ENCODE measurements at places on chromosomes 2 and 18.

- DNase-seq: no peak
Observed at GRCh38 chr2:25308599-25308998, 33.1 kb downstream of the DNMT3A start.

GRCh38 chr2:3041841-3042600 lies 335.6 kb downstream of the EIPR1 start:
- DNase-seq: no peak

- no peak for DNase-seq
Observed at GRCh38 chr2:57907411-57907810, 139.2 kb upstream of the VRK2 start.

DNA sequence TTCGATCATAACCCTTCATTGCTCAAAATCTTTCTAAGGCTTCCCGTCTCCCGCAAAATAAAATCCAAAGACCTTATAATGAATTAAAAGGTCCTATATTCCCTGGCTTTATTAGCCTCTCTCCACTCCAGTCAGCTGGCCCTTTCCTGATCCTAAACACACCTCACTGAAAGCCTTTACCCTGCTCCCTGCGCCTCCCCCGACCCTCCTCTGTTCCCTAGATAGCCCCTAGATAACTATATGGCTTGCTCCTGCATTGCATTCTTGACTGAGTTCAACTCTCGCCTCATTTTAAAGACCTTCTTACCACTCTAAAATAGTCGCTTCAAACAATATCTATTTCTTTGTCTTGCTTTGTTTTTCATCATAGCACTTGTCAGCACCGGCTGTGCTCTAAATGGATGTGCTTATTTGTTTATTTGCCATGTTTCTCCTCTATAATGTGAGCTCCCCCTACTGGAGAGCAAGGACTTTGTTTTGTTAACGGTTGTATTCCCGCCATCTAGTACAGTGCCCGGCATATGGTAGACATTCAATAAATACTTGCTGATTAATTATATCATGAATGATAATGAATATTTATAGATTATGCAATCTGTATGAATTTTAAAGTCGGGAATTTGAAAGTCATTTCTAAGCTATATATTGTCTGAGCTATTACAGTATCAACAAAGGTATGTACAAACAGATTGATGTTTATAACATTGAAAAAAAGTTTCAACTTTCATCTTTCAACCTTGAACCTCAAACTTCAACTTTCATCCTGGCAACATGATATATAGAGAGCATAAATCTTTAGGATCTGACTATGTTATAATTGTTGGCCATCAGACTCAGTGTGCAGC lies 32.4 kb upstream of the VIT start:
- peak; percentile 86 for DNase-seq

DNA sequence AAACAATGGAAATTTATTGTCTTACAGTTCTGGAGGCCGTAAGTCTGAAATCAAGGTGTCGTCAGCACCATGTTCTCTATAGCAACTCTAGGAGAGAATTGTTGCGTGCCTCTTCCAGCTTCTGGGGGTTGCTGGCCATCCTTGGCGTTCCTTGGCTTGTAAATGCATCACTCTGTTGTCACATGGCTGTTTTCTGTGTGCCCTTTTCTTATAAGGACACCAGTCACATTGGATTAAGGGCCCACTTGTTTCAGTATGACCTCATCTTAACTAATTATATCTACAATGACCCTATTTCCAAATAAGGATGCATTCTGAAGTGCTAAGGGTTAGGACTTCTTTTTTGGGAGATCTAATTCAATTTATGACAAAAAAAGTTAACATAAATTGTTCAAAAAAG lies 1.4 kb upstream of the PLEK start:
- DNase-seq: no peak

- DNase-seq: no peak
Observed at GRCh38 chr18:8248576-8248975, 360.7 kb upstream of the RAB12 start.

- peak; percentile 51 for DNase-seq
Observed at GRCh38 chr2:161586517-161587167, 37.6 kb upstream of the SLC4A10 start.

DNA sequence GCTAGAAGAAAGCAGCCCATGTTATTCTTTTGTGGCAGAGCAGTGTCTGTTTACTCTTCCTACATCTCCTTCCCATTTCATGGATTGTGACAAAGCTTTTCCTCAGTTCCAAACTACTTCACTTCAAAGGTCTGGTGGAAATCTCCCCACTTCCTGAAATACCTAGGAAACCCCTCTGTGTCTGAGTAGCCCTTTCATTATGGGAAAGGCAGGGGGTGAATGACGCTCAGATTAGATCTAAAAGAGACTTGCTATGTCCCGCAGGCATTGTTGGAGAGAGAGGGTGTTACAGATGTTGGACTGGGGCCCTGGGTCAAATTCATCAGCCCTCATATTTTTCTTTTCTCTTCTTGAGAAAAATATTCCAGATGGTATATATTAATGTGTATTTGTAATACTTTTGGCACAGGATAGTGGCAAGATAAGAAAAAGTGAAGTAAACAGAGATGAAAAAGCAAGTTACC lies 675.0 kb downstream of the IRS1 start:
- peak; percentile 51 for DNase-seq

- DNase-seq: no peak
Observed at GRCh38 chr2:222311319-222311977, 12.7 kb upstream of the PAX3 start.

DNA sequence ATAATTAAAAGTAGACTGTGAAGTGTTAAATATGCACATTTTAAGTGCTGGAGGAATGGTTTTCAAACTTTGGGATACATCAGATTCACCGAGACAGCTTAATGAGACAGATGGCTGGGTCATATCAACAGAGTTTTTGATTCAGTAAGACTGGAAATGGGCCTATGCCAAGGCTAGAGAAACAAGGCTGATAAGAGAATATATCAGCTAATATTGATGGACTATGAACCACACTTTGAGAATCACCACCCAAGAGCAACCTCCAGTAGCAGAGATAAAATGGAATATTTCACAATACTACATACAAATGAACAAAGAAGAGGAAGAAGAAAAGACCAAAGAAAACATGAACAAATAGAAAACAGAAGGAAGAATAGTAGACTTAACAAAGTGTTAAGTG lies 450.2 kb upstream of the KLHL29 start:
- DNase-seq: no peak

GRCh38 chr2:37623971-37624900 lies 47.2 kb downstream of the CDC42EP3 start:
- peak; percentile 78 for DNase-seq

DNA sequence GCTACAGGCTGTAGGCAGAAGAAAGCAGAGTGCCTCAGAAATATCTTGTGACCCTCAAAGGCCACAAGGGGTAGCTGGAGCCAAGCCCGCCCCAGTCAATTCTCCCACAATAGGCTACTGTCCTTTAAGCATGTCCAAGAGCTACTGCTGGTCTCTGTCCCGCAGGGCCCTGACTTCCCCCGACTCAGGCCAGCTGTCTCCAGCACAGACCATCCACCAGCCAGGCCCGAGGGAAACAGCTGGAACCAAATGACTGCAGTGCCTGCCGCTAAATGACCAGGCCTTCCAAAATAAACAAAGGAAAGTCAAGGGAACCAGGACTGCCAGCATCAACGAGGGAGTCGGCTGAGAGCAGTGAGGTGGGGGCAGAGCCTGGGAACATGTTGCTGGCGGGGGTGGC lies 36.7 kb downstream of the MCFD2 start:
- DNase-seq: no peak

GRCh38 chr2:227608561-227609338 lies 5.9 kb downstream of the SCYGR3 start:
- no peak for DNase-seq

GRCh38 chr2:155060896-155061295 lies 362.4 kb downstream of the KCNJ3 start:
- no peak for DNase-seq

DNA sequence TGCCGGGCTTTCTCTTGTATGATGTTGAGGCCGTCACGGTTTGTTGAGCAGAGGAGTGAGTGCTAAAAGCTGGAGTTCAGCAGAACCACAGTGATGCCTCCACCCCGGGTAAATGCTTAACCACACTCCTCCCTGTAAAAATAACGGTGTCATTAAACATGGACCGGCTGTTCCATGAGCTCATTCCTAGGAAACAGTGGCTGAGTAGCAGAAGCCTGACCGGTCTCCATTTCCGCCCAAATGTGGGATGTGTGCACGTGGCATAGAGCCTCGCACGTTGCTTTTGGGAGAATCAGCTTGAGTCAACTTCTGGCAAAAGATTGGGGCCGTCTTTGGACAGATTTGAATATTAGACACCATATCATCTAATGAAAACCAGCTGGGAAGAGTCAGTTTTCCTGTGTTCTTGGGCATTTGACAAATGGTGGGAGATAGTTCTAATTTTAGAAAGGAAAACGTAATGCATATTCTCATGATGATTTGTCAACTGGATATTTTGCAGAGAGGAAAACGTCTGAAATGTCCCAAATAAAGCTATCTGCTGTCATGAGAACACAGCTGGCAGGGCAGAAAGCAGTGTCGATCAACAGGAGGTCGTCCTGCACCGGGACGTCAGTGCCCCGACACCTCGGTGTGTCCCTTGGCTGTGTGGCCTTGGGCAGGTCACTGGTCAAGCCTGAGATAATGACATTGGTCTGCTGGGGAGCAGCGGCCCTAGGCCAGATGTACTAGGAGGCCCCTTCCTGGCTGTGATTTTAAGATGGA lies 42.4 kb downstream of the LRRFIP1 start:
- DNase-seq: peak; percentile 99

GRCh38 chr2:237760506-237761502 lies 37.8 kb upstream of the RBM44 start:
- DNase-seq: peak; percentile 32

GRCh38 chr2:708667-709066 lies 31.5 kb upstream of the TMEM18 start:
- no peak for DNase-seq

DNA sequence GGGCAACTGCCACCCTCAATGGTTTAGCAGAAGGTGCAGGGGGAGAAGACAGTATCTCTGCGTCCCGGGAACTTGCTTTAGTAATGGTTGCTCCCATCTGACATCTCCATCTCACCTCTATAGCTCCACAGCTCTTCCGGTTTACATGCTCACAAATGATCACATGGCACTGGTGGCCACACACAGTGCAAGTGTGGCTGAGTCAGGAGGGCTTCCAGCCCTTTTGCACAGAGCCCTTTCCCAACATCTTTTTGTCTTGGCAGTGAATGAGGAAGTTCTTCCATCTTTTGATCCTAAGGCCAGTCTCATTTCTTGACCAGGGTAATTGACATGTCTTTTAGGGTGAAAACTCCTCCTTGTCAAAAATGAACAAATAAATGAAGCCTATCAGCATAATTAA lies 347.7 kb downstream of the LPIN1 start:
- no peak for DNase-seq

- no peak for DNase-seq
Observed at GRCh38 chr2:44836174-44836573, 105.3 kb upstream of the SIX3 start.

GRCh38 chr2:6580982-6581381 lies 284.7 kb downstream of the CMPK2 start:
- peak; percentile 62 for DNase-seq

- DNase-seq: no peak
Observed at GRCh38 chr2:65790676-65790935, 358.2 kb upstream of the SPRED2 start.

GRCh38 chr2:191412353-191412752 lies 167.1 kb downstream of the MYO1B start:
- DNase-seq: no peak

- peak; percentile 72 for DNase-seq
Observed at GRCh38 chr2:226797989-226798421, 1.6 kb downstream of the IRS1 start.

DNA sequence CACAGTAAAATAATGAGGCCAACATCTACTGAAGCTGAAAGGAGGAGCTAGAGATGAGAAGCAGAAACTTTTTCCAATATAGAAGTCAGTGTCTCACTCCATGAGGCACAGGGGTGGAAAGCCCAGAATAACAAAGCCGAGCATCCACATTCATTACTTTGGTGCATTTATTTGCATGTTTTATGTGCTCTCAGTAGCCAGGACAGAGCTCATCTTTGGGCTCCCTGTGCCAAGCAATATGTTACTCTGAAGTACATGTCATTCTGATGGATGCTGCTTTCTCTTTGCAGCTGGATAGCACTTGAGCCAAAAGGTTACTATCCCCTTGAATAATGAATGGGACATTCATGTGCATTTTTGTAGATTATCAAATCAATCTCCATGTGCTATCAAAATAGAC lies 338.6 kb upstream of the SOX11 start:
- DNase-seq: no peak

GRCh38 chr2:219335373-219335786 lies 2.8 kb upstream of the RESP18 start:
- no peak for DNase-seq

GRCh38 chr2:172260336-172260735 lies 157.6 kb upstream of the DLX2 start:
- DNase-seq: no peak

GRCh38 chr2:43004879-43005244 lies 212.5 kb upstream of the HAAO start:
- no peak for DNase-seq

- no peak for DNase-seq
Observed at GRCh38 chr2:112024231-112024630, 30.8 kb upstream of the TMEM87B start.

GRCh38 chr2:119478188-119478977 lies 45.9 kb downstream of the SCTR start:
- DNase-seq: no peak

- DNase-seq: peak; percentile 34
Observed at GRCh38 chr2:46748121-46748520, 167.5 kb downstream of the MCFD2 start.

- DNase-seq: no peak
Observed at GRCh38 chr2:74071426-74071825, 76.3 kb downstream of the BOLA3 start.

- peak; percentile 3 for DNase-seq
Observed at GRCh38 chr2:106098081-106098480, 96.0 kb downstream of the UXS1 start.

GRCh38 chr18:2851771-2852170 lies 5.0 kb downstream of the EMILIN2 start:
- DNase-seq: no peak

- no peak for DNase-seq
Observed at GRCh38 chr2:98121149-98121548, 34.2 kb downstream of the VWA3B start.

GRCh38 chr2:108707300-108707699 lies 12.0 kb upstream of the RANBP2 start:
- no peak for DNase-seq

DNA sequence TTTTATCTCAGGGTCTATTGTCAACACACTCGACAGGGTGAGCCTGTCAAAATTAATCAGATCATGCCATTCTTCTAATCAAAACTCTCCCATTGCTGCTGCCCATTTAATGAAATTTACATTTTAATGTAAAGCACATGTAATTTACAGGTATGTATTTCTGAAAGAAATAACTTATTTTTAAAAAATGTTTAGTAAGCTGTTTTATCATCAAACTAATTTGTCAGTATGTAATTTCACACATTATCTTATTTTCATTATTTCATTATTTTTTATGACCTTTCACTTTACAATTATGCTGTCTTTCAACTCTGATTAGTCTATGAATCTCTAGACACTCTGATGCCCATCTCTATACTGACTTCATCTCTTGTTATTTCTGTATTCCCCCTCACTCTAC lies 467.8 kb downstream of the ZNF804A start:
- no peak for DNase-seq
